ENCODE measurements at places on chromosomes 7 and 10.

- DNase-seq = no peak
Observed at GRCh38 chr10:83205861-83206260, 933.4 kb upstream of the GHITM start.

DNA sequence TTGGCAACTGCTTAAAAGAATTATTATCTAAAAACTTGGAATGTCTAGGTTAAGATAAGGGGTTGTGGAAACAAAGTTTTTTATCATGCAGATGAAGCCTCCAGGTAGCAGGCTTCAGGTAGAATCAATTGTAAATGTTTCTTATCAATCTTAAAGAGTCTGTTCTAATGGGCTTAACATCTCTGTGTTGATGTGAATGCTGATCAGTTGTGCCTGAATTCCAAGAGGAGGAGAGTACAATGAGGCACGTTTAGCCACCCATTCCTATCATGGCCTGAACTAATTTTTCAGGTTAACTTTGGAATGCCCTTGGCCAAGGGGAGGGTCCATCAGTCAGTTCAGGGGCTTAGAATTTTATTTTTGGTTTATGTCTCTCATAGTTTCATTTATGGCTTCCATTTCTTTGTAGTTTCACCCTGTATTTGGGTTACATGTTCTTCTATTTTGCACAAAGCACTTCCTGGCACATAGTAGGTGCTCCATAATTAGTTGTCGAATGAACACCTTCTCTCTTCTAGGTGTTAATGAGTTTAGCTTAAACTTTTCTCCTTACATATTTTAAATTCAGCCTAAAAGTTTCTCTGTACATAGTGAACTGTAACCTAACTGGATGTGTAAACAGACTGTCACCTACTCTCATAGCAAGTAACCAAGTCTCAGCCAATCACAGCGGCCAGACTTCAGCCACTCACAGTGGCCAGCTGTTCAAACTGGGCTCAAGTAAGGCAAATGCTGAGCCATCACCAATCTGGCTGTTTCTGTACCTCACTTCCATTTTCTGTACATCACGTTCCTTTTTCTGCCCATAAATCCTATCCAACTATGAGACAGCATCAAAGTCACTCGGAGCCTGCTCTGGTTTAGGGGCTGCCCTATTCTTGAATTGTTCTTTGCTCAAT is 34.7 kb downstream of the ALOX5 start:
- no peak for DNase-seq

DNA sequence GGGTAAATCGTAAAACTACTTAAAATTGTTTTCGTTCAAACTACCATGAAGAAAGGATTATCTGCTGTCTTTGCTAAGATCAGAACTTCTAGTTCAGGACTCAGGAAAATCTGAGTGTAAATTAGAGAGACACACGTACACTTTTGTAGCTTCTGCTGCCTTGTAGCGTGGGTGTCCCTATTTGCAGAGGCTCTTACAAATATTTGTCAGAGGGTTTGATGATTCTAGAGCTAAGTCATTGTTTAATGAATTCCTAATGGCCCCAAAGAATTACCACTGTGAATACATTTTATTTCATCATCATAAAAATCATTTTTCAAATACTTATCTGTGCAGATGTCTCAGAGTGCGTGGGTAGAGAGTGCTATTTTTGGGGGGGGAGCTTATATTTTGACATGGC is 314.9 kb downstream of the LRMDA start:
- DNase-seq = no peak

DNA sequence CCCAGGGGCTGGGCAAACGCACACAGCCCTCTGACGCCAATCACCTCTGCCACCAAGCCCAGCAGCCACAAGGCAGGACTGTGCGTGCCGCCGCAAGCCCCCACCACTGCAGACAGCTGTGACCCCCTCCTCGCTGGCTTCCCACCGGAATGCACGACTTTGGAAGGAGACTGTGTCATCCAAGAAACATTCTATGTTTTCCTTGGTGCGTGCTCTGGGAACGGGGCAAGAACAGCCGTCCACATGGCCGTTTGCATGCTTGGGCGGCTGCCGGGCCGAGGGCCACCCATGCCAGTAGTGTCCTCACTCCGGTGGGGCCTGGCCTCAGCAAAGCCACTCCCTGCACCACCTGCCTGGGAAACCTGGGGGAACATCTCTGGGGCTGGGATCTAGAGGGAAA is 17.6 kb upstream of the ELN start:
- DNase-seq = no peak

DNA sequence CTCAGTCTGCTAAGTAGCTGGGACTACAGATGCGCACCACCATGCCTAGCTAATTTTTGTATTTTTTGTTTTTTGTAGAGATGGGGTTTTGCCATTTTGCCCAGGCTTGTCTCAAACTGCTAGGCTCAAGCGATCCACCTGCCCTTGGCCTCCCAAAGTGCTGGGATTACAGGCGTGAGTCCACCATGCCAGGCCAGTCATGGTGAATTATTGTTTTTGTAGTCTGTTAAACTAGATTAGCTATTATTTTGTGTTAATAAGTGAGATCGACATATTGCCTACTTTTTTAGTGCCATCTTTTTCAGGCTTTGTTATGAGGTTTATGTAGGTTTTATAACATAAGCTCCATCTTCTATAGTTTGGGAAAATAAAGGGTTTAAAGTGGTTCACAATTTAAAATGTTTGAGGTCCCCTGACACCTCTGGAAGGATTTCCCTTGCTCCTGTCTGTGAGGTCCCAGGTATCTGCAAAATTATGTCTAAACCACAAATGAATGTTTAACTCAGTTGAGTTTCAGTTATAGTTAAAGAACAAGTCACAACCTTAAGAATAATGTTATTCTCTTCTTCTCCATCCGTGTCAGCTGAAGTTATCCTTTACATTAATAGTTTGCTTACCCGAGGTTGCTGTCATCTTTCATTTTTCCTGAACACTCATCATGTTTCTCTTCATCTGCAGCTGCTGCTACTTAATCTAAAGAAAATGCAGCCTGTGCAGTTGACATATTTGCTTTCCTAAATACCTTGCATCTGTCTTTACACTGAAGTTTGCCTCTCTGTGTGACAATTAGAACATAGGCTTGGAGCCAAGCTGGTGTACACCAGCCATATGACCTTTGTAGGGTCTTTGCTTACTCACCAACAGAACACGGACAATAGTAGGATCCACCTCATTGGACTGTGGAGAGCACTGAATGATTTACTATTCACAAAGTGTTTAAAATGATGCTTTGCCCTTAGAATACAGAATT is 8.9 kb upstream of the VSTM4 start:
- no peak for DNase-seq

GRCh38 chr10:34574353-34574934 is 240.7 kb downstream of the PARD3 start:
- no peak for DNase-seq

DNA sequence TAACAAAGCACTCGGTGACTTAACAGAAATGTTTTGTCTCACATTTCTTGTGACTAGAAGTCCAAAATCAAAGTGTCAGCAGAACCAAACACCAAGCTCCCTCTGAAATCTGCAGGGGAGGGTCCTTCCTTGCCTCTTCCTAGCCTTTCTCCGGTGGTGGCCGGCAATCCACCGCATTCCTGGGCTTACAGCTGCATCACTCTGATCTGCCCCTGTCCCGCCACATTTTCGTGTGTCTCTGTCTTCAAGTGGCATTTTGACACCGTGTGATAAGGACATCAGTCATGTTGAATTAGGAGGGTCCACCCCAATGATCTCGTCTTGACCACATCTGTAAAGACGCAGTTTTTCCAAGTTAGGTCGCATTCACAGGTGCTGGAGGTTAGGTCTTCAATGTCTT is 30.5 kb upstream of the TOMM7 start:
- no peak for DNase-seq

- DNase-seq = no peak
Observed at GRCh38 chr10:58412502-58412961, 27.3 kb downstream of the TFAM start.

DNA sequence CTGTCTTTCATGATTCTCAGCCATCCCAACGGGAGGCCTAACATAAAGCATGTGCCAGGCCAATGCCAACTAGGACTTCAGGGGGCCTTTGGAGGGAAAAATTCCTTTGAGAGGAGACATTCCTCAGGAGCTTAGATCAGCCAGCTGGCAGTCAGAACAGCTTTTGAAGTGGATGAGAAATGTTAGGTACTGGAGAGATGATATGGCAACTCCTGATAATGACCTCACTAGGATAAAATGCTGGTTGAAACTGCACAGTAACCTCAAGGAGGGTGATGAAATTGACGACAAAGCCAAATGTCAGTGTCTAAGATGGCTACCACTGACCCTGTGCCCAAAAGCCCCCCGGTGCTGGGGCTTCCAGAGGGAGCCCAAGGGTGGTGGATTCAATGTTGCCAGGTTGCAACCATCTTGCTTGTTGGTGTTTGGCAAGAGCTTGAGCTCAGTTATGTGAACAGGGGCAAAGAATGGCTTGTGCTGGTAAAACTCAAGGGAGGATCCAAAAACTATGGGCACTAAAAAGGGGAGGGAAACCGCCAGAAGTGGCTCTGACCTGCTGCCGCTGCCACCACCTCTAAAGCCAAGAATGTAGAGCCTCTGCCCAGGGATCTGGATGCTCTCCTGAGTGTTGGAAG is 121.2 kb downstream of the UBE2H start:
- no peak for DNase-seq

DNA sequence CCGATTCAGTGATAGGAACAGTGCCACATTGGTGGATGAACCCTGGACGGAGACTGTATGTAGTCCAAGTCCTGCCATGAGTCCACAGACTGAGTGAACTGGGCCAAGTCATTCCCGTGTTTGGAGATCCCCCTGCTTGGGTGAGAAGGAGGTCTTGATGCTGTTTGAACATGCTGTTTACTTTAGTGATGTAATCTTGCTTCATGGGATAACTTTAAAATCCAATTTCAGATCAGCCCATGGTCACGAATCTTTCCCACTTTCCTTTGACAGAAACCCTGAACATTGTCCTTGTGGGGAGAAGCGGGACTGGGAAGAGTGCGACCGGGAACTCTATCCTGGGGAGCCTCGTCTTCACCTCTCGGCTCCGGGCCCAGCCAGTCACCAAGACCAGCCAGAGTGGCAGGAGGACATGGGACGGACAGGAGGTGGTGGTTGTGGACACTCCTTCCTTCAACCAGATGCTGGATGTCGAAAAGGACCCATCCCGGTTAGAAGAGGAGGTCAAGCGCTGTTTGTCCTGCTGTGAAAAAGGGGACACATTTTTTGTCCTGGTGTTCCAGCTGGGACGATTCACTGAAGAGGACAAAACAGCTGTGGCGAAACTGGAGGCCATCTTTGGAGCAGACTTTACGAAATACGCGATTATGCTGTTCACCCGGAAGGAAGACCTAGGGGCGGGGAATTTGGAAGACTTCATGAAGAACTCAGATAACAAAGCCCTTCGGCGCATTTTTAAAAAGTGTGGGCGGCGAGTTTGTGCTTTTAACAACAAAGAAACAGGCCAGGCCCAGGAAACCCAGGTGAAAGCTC is 26.6 kb downstream of the GIMAP8 start:
- DNase-seq = no peak

GRCh38 chr10:88980247-88980646 is 10.4 kb upstream of the FAS start:
- no peak for DNase-seq

DNA sequence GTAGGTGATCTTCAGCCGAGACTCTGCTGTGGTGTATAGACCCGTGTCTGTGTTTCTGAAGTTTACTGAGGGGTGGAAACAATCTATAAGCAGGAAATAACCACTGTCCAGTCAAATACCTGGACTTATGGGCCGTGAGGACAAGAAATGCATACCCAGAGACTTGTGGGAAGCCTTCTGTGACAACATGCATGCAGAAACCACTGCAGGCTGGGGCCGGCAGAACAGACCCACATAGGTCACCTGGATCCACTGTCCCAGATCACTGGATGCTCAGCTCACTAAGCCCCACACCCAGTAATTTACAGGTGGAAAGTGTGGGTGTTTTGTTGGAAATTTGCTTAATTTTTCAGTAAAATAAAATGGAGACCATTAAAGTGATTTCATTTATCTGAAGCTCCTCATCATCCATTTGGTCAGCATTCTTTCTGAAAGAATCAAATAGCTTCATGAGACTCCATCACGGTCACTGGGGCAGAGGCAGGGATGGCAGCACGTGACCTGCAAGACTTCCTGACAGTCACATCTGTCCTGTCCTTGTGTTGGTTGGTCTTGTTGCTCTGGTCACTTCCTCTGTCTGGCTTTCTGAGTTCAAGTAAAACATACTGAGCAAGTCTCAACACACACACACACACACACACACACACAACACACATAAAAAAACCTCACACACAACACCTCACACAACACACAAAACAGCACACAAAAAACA is 108.3 kb downstream of the TNS3 start:
- DNase-seq = no peak

- DNase-seq = no peak
Observed at GRCh38 chr7:26306790-26307189, 15.1 kb downstream of the SNX10 start.

DNA sequence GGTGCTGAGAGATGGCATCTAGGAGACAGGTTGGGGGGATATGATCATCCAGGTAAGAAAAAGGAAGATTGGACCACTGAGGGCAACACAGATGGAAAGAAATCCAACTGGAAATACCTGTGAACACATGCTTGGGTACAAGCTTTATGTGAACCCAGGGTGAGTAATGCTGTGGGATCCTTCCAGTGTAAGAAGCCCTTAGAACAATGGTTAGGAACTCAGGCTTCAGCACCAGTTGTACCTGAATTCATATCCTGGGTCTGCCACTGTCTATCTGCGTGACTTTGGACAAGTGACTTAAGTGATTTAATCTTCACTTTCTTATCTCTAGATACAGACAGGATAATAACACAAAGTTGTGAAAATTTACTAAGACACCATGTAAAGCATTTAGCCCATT is 131.0 kb downstream of the ST7 start:
- DNase-seq = no peak

- DNase-seq = no peak
Observed at GRCh38 chr10:9305018-9305655, 1250.6 kb downstream of the GATA3 start.

- no peak for DNase-seq
Observed at GRCh38 chr10:72097448-72098300, 9.3 kb upstream of the SPOCK2 start.

GRCh38 chr7:141012044-141012685 is 2.6 kb downstream of the MRPS33 start:
- peak; percentile 72 for DNase-seq

GRCh38 chr7:150753826-150754603 is 16.8 kb downstream of the GIMAP5 start:
- no peak for DNase-seq

GRCh38 chr7:112371701-112372100 is 78.6 kb upstream of the IFRD1 start:
- no peak for DNase-seq

DNA sequence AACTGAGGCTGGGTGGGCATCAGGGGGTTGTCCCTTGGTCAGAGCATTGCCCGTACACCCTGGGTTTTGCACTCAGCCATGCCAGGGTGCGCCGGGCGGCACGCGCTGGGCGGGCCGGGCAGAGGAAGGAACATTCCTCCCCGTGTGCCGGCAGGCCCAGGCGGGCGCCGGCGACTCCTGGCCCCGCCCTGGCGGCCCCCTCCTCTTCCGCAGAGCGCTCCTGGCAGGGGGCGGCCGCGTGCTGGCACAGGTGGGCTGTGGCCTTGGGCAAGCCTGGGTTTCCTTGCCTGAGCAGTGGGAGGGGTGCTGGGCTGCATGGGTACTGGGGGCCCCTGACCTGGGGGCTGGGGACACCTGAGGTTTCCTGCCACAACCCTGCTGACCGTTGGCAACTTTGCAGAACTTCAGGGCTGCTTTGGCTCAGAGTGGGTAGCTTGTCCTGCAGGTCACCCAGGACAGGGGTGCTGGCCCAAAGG is 3.9 kb downstream of the LFNG start:
- no peak for DNase-seq

GRCh38 chr7:117153016-117153545 is 169.8 kb downstream of the WNT2 start:
- DNase-seq = no peak
